ENCODE measurements at places on chromosomes 16 and 17. TPM values are rescaled to one million over a fixed set of nuclear protein-coding genes. Genes with fewer than 3 reads are reported as not detected.

- DNase-seq = no peak
These were observed 101.3 kb downstream of the NOG start for GRCh38 chr17:56694825-56695224.

DNA sequence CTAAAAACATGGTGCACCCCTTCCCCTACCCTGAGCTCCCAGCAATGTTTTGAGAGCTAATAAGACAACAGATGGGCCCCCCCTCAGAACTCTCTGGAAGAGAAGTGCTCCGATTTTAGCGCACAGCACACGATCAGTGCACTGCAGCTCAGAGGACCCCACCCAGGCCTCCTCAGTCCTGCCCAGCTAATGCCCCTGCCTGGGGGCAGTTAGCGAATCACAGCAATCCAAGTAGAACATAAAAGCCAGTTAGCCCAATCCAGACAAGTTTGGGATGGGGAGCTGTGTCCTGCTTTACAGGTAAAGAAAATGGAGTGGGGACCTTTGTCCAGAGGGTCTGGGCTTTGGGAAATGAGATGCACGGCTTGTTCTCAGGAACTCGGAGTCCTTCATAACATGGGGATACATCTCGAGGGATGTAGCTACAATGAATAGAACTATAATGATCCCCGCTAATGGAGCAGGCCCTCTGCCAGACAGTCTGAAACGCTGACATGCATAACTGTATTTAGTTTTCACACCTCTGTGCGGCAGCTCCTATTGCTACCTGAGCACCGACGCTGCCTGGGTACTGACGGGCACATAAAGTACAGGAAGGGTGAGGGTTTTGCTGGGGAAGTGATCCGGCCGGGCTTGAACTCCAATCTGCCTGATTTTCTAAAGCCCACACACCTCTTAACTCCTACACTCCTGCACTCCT is 29.7 kb upstream of the CDC42EP4 start:
- DNase-seq = no peak

DNA sequence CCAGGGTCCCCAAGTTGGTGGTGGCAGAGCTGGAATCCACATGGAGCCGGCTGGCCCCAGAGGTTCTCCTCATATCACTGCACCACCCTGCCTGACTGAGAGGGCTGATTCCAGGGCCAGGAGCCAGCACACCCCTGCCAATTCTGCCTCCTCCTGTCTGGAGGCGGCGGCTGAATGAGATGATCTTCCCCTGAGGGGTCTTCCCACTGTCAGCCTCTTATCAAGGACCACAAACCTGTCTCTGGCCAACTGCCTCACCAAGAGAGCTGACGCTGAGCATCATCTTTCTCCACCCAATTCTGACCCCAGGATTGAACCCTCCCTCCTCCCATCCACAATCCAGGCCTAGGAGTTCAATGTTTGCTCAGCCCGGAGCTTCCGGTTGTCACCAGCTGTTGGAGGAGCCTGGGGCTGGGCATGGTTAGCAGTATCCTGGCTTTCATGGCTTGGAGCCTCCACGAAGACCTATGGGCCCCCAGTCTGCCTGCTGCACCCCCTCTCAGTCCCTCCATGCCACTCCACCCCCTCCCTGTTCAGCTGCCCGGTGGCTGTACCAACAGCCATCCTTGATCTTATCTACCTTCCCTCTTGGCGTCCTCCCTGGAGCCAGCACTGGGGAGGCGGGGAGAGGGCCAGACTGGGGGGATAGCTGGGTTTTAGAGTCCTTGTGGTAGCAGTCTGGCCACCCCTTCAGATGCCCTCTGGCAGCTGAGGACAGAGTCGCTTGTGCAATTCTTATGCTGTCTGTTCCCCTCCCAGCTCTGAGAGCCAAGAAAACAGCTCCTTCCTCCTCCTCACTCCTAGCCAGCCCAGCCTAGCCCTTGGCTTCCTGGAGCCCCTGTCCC is 25.6 kb downstream of the ABCC3 start:
- DNase-seq = no peak

DNA sequence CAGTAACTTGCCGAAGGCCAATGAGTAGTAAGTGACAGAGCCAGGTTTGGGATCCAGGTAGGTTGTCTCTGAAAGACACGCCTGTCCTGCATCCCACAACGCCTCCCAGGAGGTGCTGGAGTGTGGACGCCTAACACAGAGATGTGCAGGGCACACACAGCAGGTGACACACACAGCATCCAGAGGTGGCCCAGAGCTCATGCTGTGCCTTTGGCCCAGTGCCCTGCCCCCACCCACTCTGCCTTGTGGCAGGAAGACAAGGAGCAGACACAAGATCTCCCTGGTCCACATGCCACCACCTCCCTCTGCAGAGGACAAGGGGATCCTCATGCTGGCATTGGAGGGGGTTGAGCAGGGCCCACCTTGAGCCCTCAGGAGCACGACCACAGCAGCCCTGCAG is 14.7 kb upstream of the STH start:
- no peak for DNase-seq

- DNase-seq = no peak
These were observed 345.4 kb downstream of the SOX9 start for GRCh38 chr17:72466199-72466598.

DNA sequence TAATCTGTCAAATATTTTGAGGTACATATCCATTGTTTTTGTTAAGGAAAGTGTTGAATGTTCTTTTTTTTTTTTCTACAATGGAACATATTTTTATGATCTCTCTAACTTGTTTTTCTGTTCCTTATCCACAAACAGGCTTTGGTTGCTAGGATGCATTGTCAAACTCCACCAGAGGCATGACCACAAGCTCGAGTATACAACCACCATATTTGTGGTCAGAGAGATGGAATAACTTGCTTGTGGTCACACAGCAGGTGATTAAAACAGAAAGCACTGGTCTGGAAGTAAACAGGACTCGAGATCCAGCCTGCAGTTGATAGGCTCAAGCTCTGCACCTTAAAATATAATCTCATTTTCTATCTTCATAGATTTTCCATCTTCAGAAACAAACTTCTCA is 105.8 kb upstream of the ADAMTS18 start:
- no peak for DNase-seq

- DNase-seq = peak; percentile 83
These were observed at the start of gene ZDHHC1 for GRCh38 chr16:67415872-67416793. Gene ZDHHC1, minus strand, starts transcription at chr16:67416477. Its CDS starts 8,702 bp downstream, at chr16:67407775.

DNA sequence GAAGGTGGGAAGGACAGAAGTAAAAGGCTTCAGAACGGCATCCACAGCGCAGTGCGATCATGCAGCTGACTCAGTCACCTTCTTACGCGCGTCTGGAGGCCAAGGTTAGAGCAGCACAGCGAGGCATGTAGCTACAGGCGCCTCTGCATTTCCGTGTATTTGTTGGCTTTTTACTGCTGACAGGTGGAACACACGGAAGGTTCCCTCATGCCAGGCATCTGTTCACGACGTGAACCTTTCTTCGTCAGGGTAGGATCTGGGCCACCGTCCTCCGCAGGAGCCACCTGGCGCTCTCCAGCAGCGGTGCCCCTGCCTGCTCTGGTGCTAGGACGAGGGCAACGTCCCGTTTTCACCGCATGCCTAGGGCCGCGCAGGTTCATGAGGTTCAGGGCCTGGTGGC is 15.3 kb downstream of the TMEM204 start:
- no peak for DNase-seq

- peak; percentile 60 for DNase-seq
These were observed 22.9 kb upstream of the C16orf87 start for GRCh38 chr16:46853713-46854443.

DNA sequence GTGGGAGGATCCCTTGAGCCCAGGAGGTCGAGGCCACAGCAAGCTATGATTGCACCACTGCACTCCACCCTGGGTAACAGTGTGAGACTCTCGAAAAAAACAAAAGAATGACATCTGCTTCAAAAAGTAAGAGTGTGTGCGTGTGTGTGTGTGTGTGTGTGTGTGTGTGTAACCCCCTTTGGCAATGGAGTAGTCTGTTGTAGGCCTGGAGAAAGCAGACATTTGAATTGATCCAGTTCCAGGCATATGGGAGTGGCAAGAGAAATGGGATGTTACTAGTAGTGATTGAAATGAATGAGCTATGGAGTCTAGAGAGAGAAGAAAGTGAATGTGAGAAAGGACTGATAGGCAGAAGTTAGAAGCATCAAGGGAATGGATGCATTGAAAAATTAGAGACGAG is 9.9 kb downstream of the CASC3 start:
- no peak for DNase-seq

Gene MARCHF10
- 0.18 TPM for total RNA-seq

Gene VTN
- total RNA-seq = 2.1 TPM

Gene SLC16A11
- total RNA-seq = 0.82 TPM

Gene CSH2
- total RNA-seq = not detected

Gene RSKR
- total RNA-seq = 19.6 TPM

Data from uterus (tissue), 4 donors.